ENCODE measurements at places on chromosomes 1 and 21. TPM values are rescaled to one million over a fixed set of nuclear protein-coding genes. Genes with fewer than 3 reads are reported as not detected.

Gene HSPG2
- total RNA-seq, result 302 TPM

Gene OR14A2
- total RNA-seq, result not detected

GRCh38 chr1:234665975-234666605 is 56.1 kb upstream of the IRF2BP2 start:
- H3K36me3 ChIP-seq, result no peaks in the 10 kb centered on the region
- no peak overlapping the region for H3K4me3 ChIP-seq
- no peak overlapping the region for H3K27ac ChIP-seq
- no peaks in the 10 kb centered on the region for H3K27me3 ChIP-seq
- no peaks in the 10 kb centered on the region for H3K4me1 ChIP-seq

- H3K4me3 ChIP-seq, result no peak overlapping the region
- peaks cover 19% of the 10 kb centered on the region for H3K36me3 ChIP-seq
- no peaks in the 10 kb centered on the region for H3K27me3 ChIP-seq
These were observed 8.5 kb upstream of the COL8A2 start for GRCh38 chr1:36133484-36133883.

- H3K27me3 ChIP-seq, result no peaks in the 10 kb centered on the region
- H3K4me1 ChIP-seq, result no peaks in the 10 kb centered on the region
- H3K4me3 ChIP-seq, result no peak overlapping the region
- no peaks in the 10 kb centered on the region for H3K36me3 ChIP-seq
- DNase-seq, result no peak
- no peak overlapping the region for H3K27ac ChIP-seq
These were observed 182.9 kb downstream of the AKT3 start for GRCh38 chr1:243667133-243667532.

DNA sequence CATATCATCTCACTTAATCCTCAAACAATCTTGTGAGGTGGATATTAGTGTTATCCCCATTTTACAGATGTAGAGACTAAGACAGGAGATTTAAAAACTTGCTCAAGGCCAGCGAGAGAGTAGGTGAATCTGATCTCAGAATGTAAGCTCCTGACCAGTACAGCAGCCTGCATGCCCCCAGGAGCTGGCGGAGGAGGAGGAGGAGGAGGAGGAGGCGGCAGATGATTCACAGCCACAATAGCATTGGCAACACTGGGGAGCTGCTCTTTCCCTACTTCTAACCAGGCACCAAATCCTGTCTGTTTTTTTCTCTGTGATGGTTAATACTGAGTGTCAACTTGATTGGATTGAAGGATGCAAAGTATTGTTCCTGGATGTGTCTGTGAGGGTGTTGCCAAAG is 243.2 kb downstream of the ATG4C start:
- no peak overlapping the region for H3K27ac ChIP-seq
- DNase-seq, result no peak
- no peaks in the 10 kb centered on the region for H3K4me1 ChIP-seq
- peaks cover 7% of the 10 kb centered on the region for H3K27me3 ChIP-seq
- no peaks in the 10 kb centered on the region for H3K36me3 ChIP-seq

- H3K36me3 ChIP-seq, result no peaks in the 10 kb centered on the region
- H3K27ac ChIP-seq, result no peak overlapping the region
- H3K4me1 ChIP-seq, result no peaks in the 10 kb centered on the region
- H3K27me3 ChIP-seq, result no peaks in the 10 kb centered on the region
- H3K4me3 ChIP-seq, result no peak overlapping the region
These were observed 210.2 kb downstream of the LRRC7 start for GRCh38 chr1:69777971-69778370.

GRCh38 chr1:155070721-155071569 is 7.4 kb downstream of the EFNA4 start:
- DNase-seq, result peak; percentile 79
- H3K36me3 ChIP-seq, result no peaks in the 10 kb centered on the region
- no peak overlapping the region for H3K27ac ChIP-seq
- H3K4me1 ChIP-seq, result peaks cover 20% of the 10 kb centered on the region
- H3K4me3 ChIP-seq, result peak overlapping the region; percentile 31

GRCh38 chr1:155198547-155198906 is 9.2 kb downstream of the THBS3 start:
- H3K36me3 ChIP-seq, result no peaks in the 10 kb centered on the region
- peaks cover 25% of the 10 kb centered on the region for H3K4me1 ChIP-seq
- H3K27me3 ChIP-seq, result no peaks in the 10 kb centered on the region
- no peak overlapping the region for H3K4me3 ChIP-seq
- no peak for DNase-seq
- H3K27ac ChIP-seq, result no peak overlapping the region

DNA sequence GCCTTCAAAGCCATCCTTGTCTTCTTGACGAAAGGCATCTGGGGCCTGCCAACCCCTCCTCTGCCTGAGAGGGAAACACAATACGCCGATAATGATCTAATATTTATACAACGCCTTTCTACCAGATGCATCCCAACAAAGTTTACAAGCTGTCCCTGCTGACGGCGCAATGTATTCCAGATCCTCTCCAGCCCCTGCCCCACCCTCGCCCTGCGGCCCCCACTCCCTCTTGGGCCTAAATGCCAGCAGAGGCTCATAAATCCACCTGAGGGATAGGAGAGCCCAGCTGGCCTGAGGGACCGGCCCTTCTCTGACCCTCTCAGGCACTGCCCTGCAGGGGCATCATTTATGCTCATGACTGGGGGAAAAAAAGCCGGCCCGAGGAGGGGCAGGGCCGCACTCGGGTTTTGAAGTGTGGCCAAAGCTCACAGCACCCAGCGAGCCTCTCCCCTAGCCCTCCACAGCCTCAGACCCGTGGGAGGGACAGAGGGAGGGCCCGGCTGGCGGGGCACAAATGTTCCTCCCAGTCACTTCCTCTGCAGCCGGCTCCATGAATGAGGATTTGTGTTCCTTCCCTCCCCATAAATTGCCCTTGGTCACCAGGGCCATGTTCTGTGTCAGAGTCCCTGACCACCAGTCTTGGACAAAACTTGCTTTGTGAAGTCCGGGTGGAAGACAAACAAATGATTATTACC is 140.3 kb downstream of the FOXD2 start:
- peaks cover 8% of the 10 kb centered on the region for H3K27me3 ChIP-seq
- H3K4me3 ChIP-seq, result no peak overlapping the region
- H3K27ac ChIP-seq, result no peak overlapping the region
- DNase-seq, result peak; percentile 34
- no peaks in the 10 kb centered on the region for H3K36me3 ChIP-seq

DNA sequence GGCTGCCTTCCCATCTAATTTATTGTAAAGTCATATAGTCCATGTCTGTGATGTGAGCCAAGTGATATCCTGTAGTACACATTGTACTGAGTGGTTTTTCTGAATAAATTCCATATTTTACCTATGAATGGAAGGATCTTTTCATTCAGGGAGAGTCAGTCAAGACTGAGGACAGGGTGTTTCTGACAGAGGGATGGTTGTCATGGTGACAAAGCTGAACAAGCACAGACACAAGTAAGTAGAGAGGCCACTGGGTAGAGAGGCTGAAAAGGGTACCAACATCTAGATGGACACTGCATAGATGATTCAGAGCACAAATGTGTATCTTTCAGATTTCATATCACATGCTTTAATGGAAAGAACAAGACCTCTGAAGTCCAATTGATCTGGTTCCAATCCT is 22.6 kb upstream of the IL20 start:
- H3K27ac ChIP-seq, result no peak overlapping the region
- no peaks in the 10 kb centered on the region for H3K36me3 ChIP-seq
- no peaks in the 10 kb centered on the region for H3K4me1 ChIP-seq
- H3K4me3 ChIP-seq, result no peak overlapping the region
- peaks cover 4% of the 10 kb centered on the region for H3K27me3 ChIP-seq
- DNase-seq, result no peak

DNA sequence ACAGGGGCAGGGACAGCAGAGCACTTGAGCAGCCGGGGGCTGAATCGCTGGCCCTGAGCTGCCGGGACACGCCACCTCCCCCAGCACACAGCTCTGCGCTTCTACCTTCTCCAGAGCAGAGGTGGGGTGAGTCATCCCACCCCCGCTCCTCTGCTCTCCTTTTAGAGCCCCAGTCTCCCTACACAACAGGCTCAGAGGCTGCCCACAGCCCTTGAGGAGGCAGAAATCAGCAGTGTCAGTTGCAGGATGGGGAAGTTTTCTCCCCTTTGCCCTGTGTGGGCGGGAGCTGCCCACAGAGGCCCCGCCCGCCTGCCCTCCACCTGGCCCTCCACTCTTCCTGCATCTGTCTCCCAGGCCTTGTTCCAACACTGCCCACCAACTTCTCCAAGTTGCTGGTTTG is 94.6 kb downstream of the STUM start:
- no peak for DNase-seq
- peaks cover 87% of the 10 kb centered on the region for H3K36me3 ChIP-seq
- no peaks in the 10 kb centered on the region for H3K27me3 ChIP-seq
- H3K4me1 ChIP-seq, result peaks cover 30% of the 10 kb centered on the region

GRCh38 chr1:201551877-201552731 is 13.2 kb downstream of the NAV1 start:
- no peaks in the 10 kb centered on the region for H3K36me3 ChIP-seq
- H3K4me3 ChIP-seq, result no peak overlapping the region
- H3K27me3 ChIP-seq, result no peaks in the 10 kb centered on the region
- DNase-seq, result no peak
- H3K27ac ChIP-seq, result peak overlapping the region; percentile 87

- H3K27me3 ChIP-seq, result no peaks in the 10 kb centered on the region
- no peak overlapping the region for H3K4me3 ChIP-seq
- no peak for DNase-seq
- H3K36me3 ChIP-seq, result peaks cover 53% of the 10 kb centered on the region
- H3K4me1 ChIP-seq, result peaks cover 74% of the 10 kb centered on the region
These were observed 84.4 kb downstream of the NIBAN1 start for GRCh38 chr1:184889902-184890301.

DNA sequence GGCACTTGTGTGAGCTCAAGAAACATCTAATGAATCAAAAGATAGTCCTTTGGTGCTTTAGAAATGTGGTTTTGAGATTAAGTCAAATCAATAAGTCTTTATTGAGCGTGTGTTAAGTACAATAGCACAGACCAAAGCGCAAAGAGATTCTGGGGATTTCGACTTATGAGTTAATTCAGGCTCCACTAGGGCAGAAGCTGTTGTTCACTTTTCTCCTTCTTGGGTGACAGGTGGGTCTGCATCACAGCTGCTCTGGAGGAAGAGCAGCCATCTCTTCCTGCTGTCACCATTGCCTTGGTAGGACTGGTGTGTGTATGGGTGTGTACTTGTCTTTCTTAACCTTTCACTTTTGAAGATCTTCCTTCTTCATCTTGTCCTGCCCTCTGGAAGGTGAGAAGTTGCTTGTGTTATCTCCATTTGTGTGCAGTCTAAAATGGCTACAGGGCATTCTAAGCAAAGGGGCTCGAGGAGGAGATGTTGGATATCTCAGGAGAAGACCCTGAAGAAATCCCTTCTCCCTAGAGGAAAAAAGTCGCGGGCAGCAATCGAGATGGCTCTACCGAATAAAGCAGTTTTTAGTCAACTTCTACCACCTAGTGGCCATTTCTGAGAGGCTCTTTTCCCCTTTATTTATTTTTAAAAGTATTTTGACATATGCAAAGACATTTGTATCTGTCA is 22.9 kb upstream of the DISC1 start:
- peaks cover 37% of the 10 kb centered on the region for H3K4me1 ChIP-seq

DNA sequence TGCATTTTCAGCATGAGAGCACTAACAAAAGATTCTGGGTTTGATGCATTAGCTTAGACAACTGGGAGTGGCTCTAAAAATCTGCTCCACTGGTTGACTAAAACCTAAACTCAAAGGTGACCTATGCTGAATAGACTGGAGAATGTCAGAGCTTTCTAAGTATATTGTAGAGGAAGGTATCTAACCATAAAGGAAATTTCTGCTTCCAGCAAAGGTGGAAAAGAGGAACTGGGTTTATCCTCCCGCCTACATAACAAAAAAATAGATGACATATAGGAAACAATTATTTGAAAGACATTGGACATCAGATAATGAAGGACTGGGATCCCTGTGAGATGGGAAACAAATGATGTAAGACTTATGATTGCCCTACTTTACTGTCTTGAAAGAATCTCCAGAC is 35.8 kb upstream of the CR2 start:
- no peaks in the 10 kb centered on the region for H3K4me1 ChIP-seq
- no peak for DNase-seq
- no peaks in the 10 kb centered on the region for H3K36me3 ChIP-seq
- H3K27ac ChIP-seq, result no peak overlapping the region
- H3K4me3 ChIP-seq, result no peak overlapping the region

- DNase-seq, result no peak
- H3K4me3 ChIP-seq, result no peak overlapping the region
These were observed 431.1 kb downstream of the LRRIQ3 start for GRCh38 chr1:73766786-73767348.

DNA sequence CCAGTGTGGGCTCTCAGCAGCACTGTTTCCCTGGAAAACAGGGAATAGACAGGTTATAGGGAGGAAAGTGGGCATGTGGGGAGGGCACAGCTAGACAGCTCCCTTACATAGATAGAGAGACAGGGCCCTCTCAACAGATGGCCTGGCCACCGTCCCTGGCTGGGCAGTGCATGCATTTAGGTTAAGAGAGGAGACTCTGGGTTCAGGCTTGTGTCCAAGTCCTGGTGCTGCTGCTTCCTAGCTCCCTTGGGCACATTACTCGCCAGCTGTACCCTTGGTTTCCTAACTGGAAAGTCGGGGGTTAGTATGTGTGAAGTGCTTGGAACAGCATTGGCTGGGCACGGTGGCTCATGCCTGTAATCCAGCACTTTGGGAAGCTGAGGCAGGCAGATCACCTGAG is 9.1 kb downstream of the PLOD1 start:
- H3K4me1 ChIP-seq, result peaks cover 39% of the 10 kb centered on the region
- peaks cover 3% of the 10 kb centered on the region for H3K36me3 ChIP-seq
- no peak for DNase-seq
- H3K4me3 ChIP-seq, result no peak overlapping the region

GRCh38 chr1:94096797-94097549 is 24.0 kb downstream of the ABCA4 start:
- H3K4me1 ChIP-seq, result peaks cover 83% of the 10 kb centered on the region
- no peaks in the 10 kb centered on the region for H3K27me3 ChIP-seq
- no peak overlapping the region for H3K4me3 ChIP-seq
- H3K27ac ChIP-seq, result peak overlapping the region; percentile 79
- no peaks in the 10 kb centered on the region for H3K36me3 ChIP-seq

DNA sequence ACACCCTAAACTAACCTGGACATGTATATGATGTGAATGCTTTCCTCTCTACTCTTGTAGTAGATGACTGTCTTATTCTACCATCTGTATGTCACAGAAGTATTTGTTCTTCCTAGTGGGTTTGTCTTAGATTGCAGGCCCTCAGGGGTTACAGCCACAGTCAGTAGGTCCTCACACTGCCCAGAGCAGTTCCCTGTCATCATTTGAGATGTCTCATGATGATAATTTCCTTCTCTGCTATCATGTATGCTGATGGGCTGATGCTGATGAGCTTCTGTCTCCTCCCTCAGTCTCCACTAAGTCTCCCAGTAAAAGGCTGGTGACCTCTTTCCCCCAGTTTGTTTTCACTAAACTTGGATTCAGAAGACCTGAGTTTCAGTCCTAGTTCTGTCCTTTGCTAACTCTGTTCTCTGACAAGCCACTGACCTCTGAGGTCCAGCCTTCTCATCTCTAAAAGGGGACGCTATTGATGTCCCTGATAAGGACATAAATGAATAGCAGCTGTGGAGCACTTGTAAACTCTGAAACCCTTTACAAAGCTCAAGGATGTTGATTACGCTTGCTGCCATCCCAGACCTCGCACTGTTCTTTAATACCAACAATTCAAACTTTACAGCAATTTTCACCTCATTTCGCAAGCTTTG is 3.1 kb upstream of the ETV3 start:
- no peak overlapping the region for H3K4me3 ChIP-seq
- no peak overlapping the region for H3K27ac ChIP-seq
- H3K4me1 ChIP-seq, result peaks cover 9% of the 10 kb centered on the region
- H3K36me3 ChIP-seq, result no peaks in the 10 kb centered on the region
- no peak for DNase-seq

Measured in heart right ventricle (tissue), 16 donors.